ENCODE measurements at places on chromosomes 12 and 14.
A peak's percentile ranks its signal among the peaks of the same experiment; 100 is the strongest.

GRCh38 chr14:103377522-103378037 is 7.6 kb upstream of the MARK3 start:
- no peak for DNase-seq

DNA sequence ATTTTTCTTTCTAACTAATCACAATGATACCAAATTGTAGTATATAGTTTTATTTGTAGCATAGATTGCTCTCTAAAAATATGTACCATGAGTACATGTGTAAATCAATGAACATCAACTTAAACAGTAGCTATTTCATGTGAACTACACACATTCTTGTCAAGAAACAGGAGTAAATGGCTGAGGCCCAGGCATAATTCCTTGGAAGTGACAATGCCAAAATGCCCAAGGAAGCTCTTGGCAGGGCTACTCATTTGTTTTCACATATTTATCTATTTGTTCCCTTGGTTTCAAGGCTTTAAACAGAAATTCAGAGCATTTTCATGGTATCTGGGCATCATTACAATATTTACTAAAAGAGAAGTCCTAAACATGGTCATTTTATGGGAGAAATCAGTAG is 165.7 kb downstream of the SLC16A7 start:
- no peak for DNase-seq

DNA sequence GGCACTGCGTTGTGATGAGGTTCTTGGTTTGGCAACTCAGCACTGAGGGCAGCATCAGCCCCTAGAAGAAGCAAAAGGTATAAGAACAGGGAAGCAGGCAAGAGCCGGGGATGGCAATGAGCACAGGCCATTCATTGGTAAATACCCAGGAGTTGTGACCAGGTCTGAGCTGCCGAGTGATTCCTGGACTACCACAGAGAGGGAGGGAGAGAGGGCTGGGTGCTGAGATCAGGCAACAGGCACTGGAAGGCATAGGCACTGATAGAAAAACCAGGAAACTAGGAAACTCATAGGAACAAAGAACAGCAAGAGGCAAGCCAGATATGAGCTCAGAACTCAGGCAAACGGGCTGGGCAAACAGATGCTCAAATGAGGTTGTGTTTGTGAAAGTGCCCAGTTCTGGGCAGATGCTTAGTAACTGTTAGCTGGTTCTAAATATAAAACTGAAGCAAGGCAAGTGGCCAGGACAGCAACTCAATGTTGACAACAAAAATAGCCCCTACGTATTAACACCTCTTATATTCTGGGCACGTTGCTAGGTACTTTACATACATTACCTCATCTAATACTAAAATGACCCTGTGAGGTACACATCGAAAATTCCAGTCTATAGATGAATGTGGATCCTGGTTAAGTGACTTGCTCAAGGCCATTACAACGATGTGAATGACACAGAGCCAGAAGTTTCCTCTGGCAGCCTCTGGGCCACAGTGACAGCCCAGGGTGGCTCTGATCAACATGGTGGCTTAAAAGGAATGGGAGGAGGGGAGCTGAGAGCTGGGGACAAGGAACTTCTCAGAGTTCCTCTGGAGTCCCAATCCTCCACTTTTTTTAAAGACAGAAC is 121.1 kb downstream of the PRMT8 start:
- no peak for DNase-seq

- DNase-seq, result peak; percentile 75
Observed at GRCh38 chr12:57522011-57522886, at the start of gene MBD6. Gene MBD6, plus strand, starts transcription at chr12:57522824. Its CDS starts 1,480 bp downstream, at chr12:57524304.

DNA sequence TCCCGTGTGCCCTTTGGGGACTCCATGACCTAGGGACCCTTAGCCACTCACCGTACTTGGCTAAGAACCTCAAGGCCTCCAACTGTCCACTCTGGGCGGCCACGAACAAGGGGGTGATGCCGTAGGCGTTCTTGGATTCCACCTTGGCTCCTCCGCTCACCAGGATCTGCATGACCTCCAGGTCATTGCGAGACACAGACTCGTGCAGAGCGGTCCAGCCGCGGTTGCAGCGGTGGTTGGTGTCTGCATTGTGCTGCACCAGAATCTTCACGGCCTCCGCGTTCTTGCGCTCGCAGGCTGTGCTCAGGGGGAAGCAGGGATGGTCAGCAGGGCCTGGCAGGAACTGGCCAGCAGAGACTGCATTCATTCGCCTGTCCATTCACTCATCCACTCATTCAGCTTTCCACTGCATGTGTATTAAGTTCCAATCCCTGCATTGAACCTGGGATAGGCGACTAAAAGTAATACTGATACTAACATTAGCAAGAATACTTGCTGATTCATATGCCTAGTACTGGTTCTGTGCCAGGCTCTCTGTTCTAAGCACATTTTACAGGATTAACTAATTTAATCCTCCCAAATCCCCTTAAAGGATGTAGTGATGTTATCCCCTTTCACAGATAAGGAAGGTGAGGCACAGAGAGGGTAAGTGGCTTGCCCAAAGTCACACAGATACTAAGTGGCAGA is 23.9 kb downstream of the FAM181A start:
- no peak for DNase-seq

All from stimulated activated CD8-positive, alpha-beta memory T cell treated with anti-CD3 and anti-CD28 coated beads, Interleukin-4, amount 100 ng/mL, for 1 hour (primary cell).